ENCODE measurements at places on chromosomes 7 and 10. TPM values are rescaled to one million over a fixed set of nuclear protein-coding genes. Genes with fewer than 3 reads are reported as not detected.
A peak's percentile ranks its signal among the peaks of the same experiment; 100 is the strongest.

GRCh38 chr10:63412304-63412703 is 53.5 kb downstream of the JMJD1C start:
- H3K27ac ChIP-seq: no peak overlapping the region
- H3K4me3 ChIP-seq: no peak overlapping the region
- H3K36me3 ChIP-seq: no peaks in the 10 kb centered on the region
- H3K4me1 ChIP-seq: no peaks in the 10 kb centered on the region
- no peak for DNase-seq

DNA sequence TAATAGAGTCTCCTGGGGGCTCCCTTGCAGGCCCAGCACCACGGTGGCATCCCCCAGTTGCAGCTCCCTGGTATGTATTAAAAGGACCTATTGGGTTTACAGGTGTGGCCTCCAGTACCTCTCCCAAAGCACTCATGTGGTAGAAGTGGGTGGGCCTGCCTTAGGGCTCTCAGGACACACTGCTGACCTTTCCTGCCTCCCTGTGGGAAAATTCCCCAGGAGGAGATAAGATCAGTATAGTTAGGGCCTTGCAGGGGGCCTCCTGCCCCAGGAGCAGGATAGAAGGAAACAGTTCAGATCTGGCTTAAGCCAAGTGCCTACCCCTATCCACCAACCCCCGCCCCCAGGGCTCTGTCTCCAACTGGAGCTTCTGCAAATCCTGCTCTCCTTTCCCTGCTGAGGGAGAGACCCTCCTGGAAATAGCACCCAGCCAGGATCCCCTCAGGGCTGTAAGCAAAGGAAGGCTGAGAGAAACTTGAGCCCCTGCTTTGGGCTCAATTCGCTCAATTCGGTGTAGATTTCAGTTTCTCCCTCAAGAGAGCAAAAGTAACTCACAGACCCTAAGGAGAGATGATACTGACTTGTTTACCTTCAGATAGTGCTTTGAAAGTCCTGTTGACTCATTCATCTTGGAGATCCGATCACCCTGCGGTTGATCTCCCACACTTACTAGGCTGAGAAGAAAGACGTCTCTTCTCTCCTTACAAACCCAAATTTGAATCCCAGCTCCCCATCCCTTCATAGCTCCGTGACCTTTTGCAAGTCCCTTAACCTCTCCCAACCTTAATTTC is 130.6 kb downstream of the WDR11 start:
- H3K27ac ChIP-seq: peak overlapping the region; percentile 85
- H3K4me1 ChIP-seq: peaks cover 13% of the 10 kb centered on the region
- DNase-seq: no peak
- H3K36me3 ChIP-seq: no peaks in the 10 kb centered on the region

- no peaks in the 10 kb centered on the region for H3K27me3 ChIP-seq
- DNase-seq: no peak
- no peaks in the 10 kb centered on the region for H3K36me3 ChIP-seq
- H3K4me3 ChIP-seq: no peak overlapping the region
- H3K4me1 ChIP-seq: no peaks in the 10 kb centered on the region
These were observed 147.8 kb upstream of the UNC5B start for GRCh38 chr10:71064413-71065118.

GRCh38 chr10:75352650-75353049 is 48.9 kb downstream of the ZNF503 start:
- DNase-seq: no peak
- H3K27ac ChIP-seq: no peak overlapping the region
- no peak overlapping the region for H3K4me3 ChIP-seq
- no peaks in the 10 kb centered on the region for H3K36me3 ChIP-seq
- H3K27me3 ChIP-seq: no peaks in the 10 kb centered on the region

- no peaks in the 10 kb centered on the region for H3K27me3 ChIP-seq
- no peak overlapping the region for H3K4me3 ChIP-seq
- no peak overlapping the region for H3K27ac ChIP-seq
- H3K36me3 ChIP-seq: no peaks in the 10 kb centered on the region
- DNase-seq: no peak
These were observed 620 bp downstream of the ZNF117 start for GRCh38 chr7:64990216-64990615.

DNA sequence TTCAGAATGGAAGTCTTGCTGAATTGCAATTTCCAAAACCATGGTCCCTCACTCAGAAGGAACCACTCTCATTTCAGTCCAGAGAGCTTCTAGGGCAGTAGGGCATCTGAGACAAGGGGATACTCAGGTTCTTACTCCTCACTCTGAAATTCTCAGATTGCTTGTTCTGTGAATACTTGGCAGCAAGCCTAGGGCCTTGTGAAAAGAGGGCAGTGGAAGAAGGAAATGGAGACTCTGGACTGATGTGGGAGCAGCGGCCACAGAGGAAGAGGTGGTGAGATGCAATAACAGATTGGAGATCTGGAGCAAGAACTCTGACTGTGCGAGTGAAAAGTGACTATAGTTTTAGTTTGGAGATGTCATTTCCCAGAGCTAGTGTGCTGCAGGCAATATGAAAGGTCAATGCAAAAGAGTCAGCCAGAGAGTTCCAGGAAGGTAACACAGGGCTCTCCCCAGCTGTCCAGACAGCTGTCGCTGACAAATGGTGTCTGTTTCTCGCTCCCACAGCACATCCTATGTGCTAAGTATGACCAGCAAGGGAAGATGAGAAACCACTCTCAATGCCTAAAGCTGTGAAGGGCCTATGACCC is 291.6 kb upstream of the KIAA1217 start:
- no peaks in the 10 kb centered on the region for H3K27me3 ChIP-seq
- H3K27ac ChIP-seq: no peak overlapping the region
- H3K36me3 ChIP-seq: no peaks in the 10 kb centered on the region
- no peaks in the 10 kb centered on the region for H3K4me1 ChIP-seq
- no peak overlapping the region for H3K4me3 ChIP-seq
- DNase-seq: peak; percentile 9

GRCh38 chr10:89837165-89838043 is 136.0 kb downstream of the KIF20B start:
- H3K4me1 ChIP-seq: peaks cover 10% of the 10 kb centered on the region
- peak overlapping the region; percentile 58 for H3K4me3 ChIP-seq
- peak; percentile 85 for DNase-seq
- no peaks in the 10 kb centered on the region for H3K27me3 ChIP-seq
- no peaks in the 10 kb centered on the region for H3K36me3 ChIP-seq
- H3K27ac ChIP-seq: peak overlapping the region; percentile 35

- no peak overlapping the region for H3K27ac ChIP-seq
- H3K27me3 ChIP-seq: no peaks in the 10 kb centered on the region
- H3K4me1 ChIP-seq: peaks cover 8% of the 10 kb centered on the region
- no peaks in the 10 kb centered on the region for H3K36me3 ChIP-seq
- no peak for DNase-seq
These were observed 65.0 kb downstream of the RBM33 start for GRCh38 chr7:155709453-155709852.

- no peak overlapping the region for H3K27ac ChIP-seq
- H3K27me3 ChIP-seq: no peaks in the 10 kb centered on the region
- no peaks in the 10 kb centered on the region for H3K36me3 ChIP-seq
- no peaks in the 10 kb centered on the region for H3K4me1 ChIP-seq
- H3K4me3 ChIP-seq: no peak overlapping the region
These were observed 9.4 kb upstream of the ZNF107 start for GRCh38 chr7:64656489-64656888.

GRCh38 chr10:16965740-16966447 is 148.7 kb upstream of the RSU1 start:
- no peak overlapping the region for H3K4me3 ChIP-seq
- H3K36me3 ChIP-seq: no peaks in the 10 kb centered on the region
- H3K4me1 ChIP-seq: peaks cover 33% of the 10 kb centered on the region
- no peaks in the 10 kb centered on the region for H3K27me3 ChIP-seq
- H3K27ac ChIP-seq: no peak overlapping the region

GRCh38 chr7:87853237-87853864 is 22.8 kb downstream of the SLC25A40 start:
- DNase-seq: no peak
- no peaks in the 10 kb centered on the region for H3K36me3 ChIP-seq
- H3K27ac ChIP-seq: no peak overlapping the region
- H3K27me3 ChIP-seq: no peaks in the 10 kb centered on the region
- no peaks in the 10 kb centered on the region for H3K4me1 ChIP-seq
- H3K4me3 ChIP-seq: no peak overlapping the region

- H3K36me3 ChIP-seq: no peaks in the 10 kb centered on the region
- peak; percentile 42 for DNase-seq
- no peaks in the 10 kb centered on the region for H3K4me1 ChIP-seq
- H3K4me3 ChIP-seq: no peak overlapping the region
These were observed 79.1 kb upstream of the RET start for GRCh38 chr10:42997849-42998165.

Gene HIP1
- total RNA-seq: 84.2 TPM

Gene TM9SF3
- 145 TPM for total RNA-seq

Gene PRTFDC1
- total RNA-seq: 8.2 TPM

Gene SFTPA1
- 11,086 TPM for total RNA-seq

Gene CRTAC1
- total RNA-seq: 12.9 TPM

Gene PHTF2
- 16.2 TPM for total RNA-seq

Gene CHST15
- total RNA-seq: 30.3 TPM

Gene IDE
- 41.2 TPM for total RNA-seq

Gene ITGB1
- 498 TPM for total RNA-seq

Gene NPFFR1
- total RNA-seq: 0.21 TPM

Gene ZPBP
- not detected for total RNA-seq

Gene ZNF727
- 3.0 TPM for total RNA-seq

Gene PRR15
- total RNA-seq: 1.8 TPM

Gene MRPL43
- 67.9 TPM for total RNA-seq

All from left lung (tissue), 14 donors.